Activated CD4-positive, alpha-beta T cell treated with anti-CD3 and anti-CD28 coated beads, Interleukin-2, Interleukin-6, amounts not matched to agents 100 ng/mL and 50 ng/mL, durations not matched to agents 16 hours and 8 hours (primary cell): ENCODE measurements at places on chromosomes 2 and 18.

DNA sequence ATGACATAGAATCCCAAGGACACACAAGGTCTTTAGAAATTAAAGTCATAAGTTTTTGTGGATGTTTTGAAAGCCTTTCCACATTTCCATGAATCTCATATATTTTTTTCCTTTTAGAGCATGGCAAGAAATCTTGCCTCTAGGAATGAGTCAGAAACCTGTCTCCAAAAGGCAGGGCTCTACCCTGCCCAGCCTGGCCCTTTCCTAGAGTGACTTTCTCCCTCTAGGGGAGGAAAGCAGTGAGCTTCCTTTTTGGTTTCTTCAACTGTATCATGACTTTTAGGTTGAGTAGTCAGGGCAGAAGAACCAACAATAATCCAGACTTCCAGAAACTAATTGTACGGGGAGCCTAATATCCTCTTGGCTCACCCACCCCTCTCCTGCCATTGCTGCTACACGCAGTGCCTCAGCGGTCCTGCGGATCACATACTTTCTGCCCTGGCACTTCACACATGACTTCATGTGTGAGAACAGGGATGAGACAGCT is 300.3 kb downstream of the AGPS start:
- no peak for DNase-seq

DNA sequence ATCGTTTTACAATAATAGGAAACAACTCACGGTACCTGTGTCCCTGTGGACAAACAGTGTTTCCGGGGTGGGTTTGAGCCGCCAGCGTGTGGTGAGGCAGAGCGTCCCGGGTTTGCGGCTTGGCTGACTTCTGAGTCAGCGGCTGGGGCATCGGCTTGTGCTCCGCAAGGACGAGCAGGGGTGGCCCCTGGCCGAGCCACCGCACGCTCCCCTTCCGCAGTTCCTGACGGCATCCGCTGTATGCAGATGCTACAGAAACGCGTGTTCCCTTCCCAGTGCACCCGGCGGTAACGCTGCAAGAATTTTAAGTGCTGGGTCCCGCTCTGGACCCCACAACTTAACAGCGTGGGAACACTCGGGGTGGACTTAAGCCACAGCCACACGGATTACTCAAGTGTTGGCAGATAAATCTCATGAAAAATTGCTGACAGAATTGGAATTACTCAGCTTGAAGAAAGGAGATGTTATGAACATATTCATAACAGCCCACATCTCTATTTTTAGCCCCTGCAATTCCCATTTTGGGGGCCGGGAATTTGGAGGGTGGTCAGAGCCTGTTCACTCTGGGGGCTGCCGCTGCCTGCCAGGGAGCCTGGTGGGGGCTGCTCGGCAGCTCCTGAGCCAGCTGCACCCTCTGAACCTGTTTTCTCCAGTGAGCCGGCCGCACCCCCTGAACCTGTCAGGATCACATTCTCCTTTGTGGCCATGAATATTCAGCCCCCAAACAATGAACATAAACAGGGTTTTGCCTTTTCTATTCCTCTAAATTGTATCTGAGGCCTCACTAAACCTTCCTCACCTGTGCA is 12.6 kb upstream of the KCNG2 start:
- no peak for DNase-seq

DNA sequence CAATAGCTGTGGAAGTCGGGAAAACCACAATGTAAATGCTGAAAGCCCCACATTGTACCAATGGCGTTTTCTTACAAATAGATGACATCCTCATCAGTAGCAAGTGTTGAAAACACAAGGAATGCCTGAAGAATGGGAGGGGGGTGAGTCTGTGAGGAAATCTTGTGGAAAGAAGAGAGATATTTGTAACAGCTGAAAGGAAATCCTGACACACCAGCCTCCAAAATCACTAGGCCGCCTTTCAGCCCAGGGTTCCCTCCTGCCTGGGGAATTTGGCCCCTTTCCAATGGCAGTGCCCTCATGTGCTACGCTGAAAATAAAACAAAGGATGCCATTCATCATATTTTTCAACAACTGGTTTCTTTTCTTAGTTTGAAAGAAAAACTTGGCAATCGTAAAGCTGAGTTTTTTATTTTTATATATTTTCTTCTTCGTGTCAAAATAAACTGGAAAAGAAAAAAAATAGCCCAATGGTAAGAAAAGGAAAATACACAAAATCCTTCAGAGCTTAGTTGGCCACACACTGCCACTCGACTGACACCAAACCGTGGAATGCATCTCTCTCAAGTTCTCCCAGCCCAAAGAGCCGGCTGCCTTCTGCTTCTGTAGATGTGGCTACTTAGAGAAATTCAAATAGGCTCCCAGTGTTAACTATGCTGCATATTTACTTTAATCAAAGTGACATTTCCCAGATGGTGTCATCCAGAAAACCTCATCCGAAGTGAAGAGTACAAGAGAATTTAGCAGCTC is 52.0 kb downstream of the FTCDNL1 start:
- DNase-seq, result no peak

GRCh38 chr2:27914805-27915175 is 24.3 kb downstream of the BABAM2 start:
- no peak for DNase-seq

- DNase-seq, result no peak
These were observed 383.6 kb downstream of the PIK3C3 start for GRCh38 chr18:42338683-42339082.

DNA sequence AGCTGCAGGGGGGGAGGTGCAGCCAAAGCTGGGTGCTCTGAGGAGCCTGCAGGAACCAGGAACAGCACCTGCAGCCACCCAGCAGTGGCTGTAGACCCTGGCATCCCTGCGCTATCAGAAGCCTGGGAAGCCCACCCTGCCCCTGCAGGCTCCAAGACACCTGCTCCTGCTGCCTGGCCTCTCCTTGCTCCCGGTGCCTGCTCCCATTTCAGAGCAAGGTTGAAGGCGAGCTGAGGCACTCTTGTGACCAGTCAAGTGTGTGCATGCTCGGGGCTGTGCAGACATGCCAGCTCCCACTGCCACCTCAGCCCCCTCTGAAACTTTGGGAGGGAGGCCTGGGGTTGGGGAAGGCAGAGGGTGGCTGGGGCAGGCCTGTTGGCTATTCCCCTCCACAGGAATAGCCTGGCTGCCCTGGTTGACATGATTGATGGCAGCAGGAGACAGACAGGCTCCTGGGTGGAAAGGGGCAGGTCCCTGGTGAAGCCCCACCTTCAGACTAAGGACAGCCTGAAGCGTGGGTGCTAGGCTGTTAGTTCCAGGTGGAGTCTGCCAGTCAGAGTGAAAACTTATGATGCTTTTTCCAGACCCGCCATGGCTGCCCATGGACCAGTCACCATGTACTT is 151.4 kb downstream of the MBD5 start:
- DNase-seq, result no peak

- no peak for DNase-seq
These were observed 114.1 kb upstream of the PKDCC start for GRCh38 chr2:41933585-41934320.

- DNase-seq, result no peak
These were observed 6.7 kb downstream of the IL1R1 start for GRCh38 chr2:102149243-102149642.

DNA sequence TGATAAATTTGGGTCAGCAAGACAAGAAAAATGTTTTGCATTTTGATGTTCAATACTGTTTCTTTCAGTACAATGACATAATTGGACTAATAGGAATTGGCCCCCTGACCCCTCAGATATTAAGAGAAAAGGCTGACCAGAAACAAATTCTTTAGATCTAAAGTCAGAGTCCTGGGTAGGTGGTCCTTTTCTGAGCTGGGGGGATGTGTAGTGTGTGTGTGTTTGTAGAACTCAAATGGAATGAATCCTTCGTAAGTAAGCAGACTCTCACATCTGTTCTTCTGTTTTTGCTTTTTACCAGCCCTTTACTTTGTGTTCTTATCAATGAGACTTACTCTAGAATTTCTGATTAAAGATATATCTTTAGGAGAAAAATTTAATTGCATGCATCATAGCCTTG is 327.7 kb downstream of the TGIF1 start:
- no peak for DNase-seq

DNA sequence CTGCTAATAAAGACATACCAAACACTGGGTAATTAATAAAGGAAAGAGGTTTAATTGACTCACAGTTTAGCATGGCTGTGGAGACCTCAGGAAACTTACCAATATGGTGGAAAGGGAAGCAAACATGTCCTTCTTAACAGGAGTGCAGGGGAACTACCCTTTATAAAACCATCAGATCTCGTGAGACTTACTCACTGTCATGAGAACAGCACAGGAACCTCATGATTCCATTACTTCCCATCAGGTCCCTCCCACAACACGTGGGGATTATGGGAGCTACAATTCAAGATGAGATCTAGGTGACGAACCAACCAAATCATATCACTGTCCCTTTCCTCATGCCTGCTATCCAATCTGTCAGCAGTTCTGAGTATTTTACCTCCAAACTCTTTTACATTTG is 586.7 kb downstream of the TDRD15 start:
- DNase-seq, result no peak

- DNase-seq, result no peak
These were observed 57.0 kb downstream of the CEP192 start for GRCh38 chr18:13048061-13048595.

- no peak for DNase-seq
These were observed 82.5 kb upstream of the LHCGR start for GRCh38 chr2:48838029-48838428.

GRCh38 chr2:132703396-132703795 is 33.4 kb upstream of the LYPD1 start:
- no peak for DNase-seq

- no peak for DNase-seq
These were observed 193.8 kb downstream of the TSN start for GRCh38 chr2:121949271-121949670.

DNA sequence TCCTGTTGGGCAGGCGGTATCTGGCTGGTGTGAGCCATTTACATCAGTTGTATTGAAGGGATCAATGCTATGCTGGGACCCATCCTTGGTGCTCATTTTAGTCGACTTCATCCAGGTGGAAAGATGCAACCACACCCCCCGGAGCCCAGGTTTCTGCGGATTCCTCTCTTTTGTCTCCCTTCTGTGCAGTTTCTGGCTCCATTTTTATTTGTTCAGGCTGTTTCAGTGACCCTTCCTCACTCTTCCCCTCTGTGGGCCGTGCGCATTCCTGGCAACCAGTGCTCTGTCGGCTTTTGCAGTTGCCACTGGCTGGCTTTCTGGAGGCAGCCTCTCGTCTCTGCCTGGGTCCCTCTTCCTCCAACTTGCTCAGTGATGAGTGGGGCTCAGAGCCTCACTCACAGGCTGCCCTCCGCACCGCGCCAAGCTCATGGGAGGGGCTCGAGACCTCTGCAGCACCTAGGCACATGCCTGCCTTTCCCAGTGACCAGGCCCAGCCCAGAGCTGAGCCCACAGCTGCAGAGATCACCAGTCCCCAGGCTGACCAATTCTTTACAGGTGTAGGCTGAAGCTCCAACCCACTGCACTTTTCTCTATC is 12.1 kb downstream of the SH3RF3 start:
- DNase-seq, result no peak

DNA sequence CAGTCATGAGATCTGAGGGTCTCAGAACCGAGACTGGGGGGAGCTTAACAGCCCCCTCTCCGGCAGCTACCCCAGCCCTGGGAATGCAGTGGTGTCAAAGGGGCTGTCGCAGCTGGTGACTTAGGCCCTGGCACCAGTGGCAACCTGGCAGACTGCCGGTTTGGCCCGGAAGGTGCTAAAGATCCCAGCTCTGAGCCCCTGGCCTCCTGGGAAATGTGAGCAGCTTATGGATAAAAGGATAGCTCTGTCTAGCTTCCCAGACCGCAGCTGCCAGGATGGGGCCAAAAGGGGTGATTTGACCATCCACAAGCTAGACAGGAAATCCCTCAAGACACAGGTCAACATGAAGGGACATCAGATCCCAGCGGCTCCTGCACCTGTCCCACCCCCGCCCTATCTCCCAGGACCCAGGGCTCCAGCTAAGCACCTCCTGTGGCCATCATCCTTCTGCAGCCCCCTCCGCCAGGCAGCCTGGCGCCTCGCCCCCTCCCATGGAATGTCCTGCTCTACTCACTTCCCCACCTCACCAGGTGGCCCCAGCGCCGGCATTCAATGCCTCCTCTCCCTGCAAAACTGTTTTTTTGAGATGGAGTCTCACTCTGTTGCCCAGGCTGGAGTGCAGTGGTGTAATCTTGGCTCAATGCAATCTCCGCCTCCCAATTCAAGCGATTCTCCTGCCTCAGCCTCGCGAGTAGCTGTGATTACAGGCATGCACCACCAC is 33.2 kb upstream of the EFHD1 start:
- no peak for DNase-seq

DNA sequence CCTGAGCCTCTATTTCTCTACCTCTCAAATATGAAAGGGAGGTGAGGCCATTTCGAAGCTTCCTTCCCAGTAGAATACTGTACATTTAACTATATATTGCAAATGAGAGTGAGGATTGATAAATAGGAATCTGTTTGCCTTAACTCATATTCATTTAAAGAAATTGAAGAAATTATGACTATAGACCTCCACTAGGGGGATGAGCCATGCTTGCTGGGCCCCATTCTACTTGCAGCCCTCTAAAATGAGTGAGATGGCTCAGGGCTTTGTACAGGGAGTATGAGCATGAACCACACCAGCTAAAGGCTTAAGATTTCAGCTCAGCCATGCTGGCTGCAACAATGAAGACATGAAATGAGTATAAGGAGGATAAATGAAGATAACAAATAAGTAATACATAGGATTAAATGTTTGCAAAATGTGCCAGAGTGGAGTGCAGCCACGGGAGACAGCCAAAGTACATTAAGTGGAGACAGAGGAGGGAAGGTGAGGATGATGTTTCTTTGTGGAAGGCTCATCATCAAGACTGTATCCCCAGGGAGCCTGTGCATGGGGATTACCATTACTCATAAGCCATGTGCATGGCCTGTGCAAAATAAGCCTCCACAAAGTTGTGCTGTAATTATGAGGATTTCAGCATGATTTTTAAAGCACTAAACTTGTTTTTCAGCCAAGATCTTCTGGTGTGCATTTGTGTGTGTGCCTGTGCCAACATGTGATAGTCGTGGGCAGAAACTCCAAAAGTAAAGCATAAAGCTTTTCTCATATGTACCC is 300.8 kb downstream of the CNTNAP5 start:
- DNase-seq, result no peak

GRCh38 chr2:150639383-150639782 is 151.9 kb upstream of the RND3 start:
- DNase-seq, result no peak

DNA sequence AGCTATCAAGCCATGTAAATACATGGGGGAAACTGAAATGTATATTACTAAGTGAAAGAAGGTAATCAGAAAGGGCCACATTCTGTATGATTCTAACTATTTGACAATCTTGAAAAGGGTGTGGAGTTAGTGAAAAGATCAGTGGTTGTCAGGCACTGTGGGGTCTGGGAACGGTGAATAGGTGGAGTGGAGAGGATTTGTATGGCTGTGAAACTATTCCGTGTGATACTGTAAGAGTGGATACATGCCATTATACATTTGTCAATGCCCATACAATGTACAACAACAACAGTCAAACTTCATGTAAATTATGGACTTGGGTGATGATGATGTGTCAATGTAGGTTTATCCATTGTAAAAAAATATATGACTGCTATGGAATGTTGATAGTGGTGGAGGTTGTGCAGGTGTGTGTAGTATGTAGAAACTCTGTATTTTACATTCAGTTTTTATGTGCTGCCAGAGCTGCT is 1116.2 kb downstream of the SUCLG1 start:
- DNase-seq, result no peak
